ENCODE measurements at places on chromosomes 4 and X.
A peak's percentile ranks its signal among the peaks of the same experiment; 100 is the strongest.

DNA sequence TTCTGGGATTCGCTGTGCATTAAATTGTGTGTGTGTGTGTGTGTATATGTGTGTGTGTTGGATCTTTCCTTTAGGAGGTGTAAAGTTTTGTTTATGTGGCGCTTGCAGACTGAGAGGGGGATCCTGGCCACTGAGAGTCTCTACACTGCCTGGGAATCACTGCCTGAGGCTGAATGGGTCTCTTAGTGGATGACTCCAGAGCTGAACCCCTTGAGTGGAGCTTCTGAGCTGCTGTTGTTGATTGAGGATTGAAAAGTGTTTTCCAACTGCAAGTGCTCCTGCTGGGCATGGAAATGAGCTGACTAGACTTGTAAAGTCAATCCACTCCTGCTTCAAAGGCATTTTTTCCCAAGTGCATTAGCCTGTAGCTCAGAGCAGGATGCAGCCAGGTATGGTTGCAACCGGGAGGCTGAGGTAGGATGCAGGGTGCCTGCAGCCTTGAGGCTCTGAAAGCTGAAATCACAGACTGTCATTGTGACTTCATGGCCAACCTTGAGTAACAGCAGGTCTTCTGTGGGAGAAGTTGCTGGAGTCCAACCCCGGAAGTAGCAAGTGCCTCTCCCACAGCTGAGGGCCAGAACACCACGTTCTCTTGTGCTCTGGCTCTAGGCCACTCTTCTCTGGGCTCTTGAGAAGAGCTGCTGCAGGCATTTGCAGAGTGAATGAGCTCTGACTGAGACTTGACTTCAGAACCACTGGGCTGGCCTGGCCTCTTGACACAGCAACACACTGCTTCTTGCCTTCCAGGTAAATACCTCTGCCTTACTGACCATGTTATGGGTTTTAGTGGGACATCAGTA, at the start of gene TBX22:
TBX22 (plus strand) TSS at position 613 of the 800 bp plus-strand sequence. CDS start 7,517 bp downstream, outside the sequence.
- no peak for DNase-seq

- no peak for DNase-seq
These were observed 58.0 kb downstream of the SPCS3 start for GRCh38 chr4:176377780-176378179.

- no peak for DNase-seq
These were observed 52.5 kb downstream of the LINC00632 start for GRCh38 chrX:140762061-140762460.

DNA sequence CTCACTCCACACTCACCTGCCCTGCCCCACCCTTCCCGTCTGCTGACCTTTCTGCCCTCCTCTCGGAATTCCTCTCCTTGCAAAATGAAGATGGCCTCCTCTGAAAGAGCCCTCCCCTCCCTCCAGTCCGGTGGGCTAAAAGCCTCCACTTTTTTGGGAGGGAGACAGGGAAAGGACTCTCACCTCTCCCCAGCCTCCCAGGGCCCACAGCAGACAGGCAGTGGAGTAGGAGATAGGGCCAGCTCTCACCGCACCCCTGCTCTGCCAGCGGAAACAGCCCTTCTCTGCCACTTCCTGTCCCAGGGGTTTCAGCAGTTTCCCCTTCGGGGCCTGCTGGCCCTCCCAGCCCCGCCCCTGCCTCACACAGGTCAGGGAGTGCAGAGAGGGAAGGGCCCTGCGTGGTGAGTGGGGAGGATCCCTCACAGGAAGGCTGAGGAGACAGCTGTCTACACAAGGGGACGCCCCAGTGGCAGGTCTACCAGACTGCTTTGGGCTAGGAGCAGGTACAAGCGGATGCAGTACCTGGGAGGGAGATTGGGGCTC, 18.2 kb downstream of the ELF4 start:
- DNase-seq, result peak; percentile 79

GRCh38 chr4:147794314-147794680, 62.4 kb downstream of the ARHGAP10 start:
- no peak for DNase-seq

Measured in activated CD8-positive, alpha-beta memory T cell treated with anti-CD3 and anti-CD28 coated beads, Interleukin-2, amount 50 U/mL, for 48 hours (primary cell).